ENCODE measurements at places on chromosomes 4 and X.

GRCh38 chrX:53086464-53086863 is 4.3 kb downstream of the TSPYL2 start:
- peak; percentile 82 for DNase-seq

- no peak for DNase-seq
Observed at GRCh38 chr4:23060776-23061175, 368.0 kb downstream of the GBA3 start.

DNA sequence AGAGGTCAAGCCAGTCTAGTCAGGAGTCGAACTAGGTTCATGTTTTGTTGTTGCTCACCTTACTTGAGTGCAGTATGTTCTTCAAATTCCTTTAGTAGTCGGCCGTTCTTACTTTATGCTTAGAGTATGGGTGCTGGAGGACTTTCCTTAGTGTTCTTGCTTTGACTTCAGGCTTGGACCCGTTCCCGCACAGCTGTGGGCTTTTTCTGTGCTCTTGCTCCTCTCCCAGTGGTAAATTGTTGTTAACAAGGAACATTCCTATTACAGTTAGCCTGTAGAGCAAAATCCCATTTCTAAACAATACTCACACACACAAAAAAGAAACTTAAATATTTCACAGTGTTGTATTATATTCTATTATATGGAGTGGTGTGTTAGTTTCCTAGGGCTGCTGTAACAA is 113.5 kb downstream of the RAP1GDS1 start:
- no peak for DNase-seq

DNA sequence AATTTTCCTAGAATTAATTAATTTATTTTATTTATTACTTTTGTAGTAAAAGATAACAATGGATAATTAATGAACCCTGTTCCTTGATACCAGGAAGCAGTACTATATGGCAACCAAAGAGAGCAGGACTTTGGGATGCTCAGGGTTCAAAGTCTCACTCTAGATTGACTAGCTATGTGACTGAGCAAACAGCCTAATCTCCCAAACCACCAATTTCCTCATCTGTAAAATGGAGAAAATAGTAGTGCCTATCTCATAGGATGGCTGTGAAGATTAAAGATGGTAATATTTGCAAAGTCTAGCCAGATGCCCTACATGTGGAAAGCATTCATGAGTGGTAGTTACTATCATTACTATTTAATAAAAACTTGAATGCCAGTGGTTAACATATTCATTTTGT is 97.6 kb downstream of the PRDM5 start:
- no peak for DNase-seq

DNA sequence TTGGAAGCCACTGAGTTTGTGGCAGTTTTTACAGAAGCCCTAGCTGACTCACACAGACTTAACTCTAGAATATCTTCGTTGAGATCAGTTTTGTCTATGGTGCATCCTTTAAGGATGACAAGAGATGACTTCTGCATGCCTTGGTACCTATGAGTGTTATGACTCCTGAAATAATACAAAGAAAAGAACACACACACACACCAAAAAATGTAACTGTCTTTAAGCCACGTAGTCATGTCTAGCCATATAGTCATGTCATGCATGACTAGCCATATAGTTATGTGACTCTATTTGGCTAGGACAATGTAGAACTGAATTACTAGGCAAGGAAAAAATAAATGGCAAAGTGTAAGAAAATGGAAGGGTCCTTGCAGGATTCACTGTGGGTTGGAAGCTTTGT is 447.8 kb downstream of the NLGN4X start:
- no peak for DNase-seq

DNA sequence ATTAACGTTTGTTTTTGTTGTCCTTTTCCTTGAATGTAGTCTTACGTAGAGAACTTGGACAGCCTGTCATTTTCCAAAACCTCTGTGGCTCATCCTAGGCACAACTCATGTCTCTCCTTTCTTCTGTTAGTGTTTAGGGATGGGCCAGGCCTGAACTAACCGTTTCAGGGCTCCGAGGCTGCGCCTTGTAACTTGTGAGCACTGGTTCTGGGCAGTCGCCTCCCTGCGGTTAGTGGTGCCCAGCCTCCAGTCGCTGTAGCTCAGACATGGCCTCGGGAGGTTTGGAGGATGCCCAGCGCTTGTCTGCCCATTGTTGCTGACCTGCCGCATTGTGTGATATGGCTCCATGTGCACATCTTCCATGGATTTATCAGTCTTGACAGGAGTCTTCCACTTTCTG is 32.8 kb downstream of the TMEM131L start:
- no peak for DNase-seq

DNA sequence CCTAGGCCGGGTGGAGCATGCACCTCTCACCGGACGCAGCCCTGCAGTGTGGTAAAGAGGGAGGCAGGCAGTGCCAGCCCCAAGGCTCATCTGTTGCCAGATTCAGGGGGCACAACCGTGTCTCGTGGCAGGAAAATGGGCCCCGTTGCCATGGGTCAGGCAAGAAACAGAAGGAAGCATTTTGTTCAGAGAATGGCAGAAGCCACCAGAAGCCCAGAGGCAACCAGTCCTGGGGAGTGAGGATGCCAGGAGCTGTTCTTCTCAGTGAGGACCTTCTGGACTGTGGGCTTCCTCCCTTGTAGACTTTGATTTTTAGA is 12.5 kb upstream of the UVSSA start:
- no peak for DNase-seq

GRCh38 chr4:62235911-62236310 is 1035.8 kb downstream of the ADGRL3 start:
- no peak for DNase-seq

DNA sequence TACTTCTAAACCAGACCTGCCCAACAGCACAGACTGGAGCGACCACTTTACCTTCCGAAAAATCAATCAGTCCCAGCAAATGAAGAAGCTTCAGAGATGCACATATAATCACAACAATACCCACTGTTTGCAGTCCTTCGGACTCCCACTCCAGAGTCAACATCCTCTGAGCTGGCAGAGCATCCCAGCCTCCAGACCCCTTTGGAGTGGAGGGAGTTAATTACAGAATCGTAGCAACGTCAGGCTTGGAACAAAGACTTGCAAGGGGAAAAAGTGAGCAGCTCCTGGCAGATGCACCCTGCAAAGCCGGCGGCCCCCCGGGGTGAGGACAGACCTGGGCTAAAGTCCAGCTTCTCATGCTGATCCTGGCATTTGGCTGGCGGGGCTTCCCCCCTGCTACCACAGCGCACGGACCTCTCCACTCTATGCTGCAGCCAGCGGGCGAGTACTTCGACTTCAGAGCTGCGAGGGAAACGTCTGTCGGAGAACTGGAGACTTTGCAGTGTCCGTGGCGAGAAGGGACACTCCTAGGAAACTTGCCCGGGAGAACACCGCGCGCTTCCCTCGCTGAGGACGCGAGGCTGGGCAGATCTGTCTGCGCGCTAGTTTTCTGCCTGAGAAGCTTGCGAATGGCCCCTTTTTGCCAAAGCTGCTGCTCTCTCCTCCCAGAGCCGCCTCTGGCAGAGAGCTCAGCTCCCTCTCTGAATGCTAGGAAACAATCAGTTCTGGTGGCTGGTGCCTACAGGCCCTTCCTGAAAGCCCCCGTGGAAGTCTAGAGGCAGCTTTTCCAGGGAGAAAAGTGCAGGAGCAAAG is 283.7 kb downstream of the PACRGL start:
- no peak for DNase-seq

DNA sequence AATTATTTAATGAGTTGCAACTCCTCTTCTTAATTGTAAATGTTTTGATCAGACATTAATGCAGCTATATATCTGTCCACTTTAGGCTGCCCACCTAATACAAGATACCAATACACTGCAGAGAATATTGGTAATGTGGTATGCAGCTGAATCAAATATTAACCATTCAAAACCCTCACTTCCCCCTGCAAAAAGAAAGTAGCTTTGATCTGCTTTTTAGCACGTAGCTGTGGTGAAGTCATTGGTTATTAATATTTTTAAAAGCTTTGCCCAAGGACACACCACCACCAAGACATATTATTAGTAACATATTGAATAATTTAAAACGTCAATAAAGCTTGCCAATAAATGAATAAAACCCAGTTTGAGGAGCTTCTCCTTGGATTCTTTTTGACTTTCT is 28.6 kb upstream of the CYP2U1 start:
- DNase-seq, result no peak
